ENCODE measurements at places on chromosomes 11 and 22.

DNA sequence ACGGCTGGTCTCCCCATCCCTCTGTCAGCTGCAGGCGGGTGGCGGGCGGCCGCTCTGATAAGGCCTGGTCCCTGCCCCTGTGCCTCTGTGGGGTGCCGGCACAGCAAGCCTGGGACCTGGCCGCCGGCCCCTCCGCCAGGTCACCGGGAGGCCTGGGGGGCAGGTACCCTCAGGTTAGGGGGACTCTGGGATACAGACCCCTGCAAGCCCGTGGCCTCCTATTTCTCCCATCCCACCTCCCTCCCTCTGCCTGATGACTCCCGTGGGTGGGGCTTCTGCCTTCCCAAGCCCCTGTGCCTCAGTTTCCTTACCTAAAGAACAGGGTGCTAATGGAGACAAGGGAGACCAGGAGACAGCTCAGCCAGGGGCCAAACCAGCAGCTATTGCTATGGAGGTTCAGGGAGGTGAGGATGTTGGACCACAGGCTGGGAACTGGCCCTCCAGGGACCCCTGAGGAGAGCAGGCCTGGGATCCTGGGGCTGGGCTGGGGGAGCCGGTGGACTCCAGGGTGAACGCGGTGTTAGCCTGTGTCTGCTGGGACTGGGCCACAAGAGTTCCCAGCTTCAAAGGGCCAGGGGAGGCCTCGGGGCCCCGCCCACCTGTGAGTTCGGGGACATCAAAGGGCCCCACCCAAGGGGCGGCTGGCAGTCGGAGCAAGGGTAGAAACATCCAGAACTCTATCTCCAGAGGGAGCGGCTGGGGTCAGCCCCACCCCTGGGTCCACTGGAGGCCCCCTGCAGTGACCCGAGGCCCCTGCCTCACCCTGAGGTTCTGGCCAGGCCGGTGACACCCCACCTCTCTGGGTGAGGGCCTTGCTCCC is 32.0 kb upstream of the TH start:
- no peak for DNase-seq

GRCh38 chr11:1100417-1101245 is 26.0 kb downstream of the MUC2 start:
- DNase-seq: no peak

DNA sequence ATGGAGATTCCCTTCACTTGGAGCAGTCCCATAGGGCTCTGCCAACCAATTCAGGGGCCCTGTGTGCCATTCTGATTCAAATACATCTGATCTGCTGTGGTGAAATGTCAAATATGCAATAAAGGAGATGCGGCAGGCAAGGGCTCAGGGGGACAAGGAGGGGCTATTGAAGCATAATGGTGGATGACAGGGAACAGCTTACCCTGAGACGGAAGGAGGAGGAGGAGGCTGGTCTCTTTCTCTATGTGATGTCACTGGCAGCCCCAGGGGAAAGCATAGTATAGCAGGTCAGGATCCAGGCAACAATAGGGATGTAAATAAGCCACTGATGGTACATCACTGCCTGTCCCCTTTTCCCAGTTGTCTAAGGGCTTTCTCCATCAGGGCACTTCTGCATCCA is 350.9 kb upstream of the SYN3 start:
- DNase-seq: no peak

GRCh38 chr22:49305214-49305965 is 522.3 kb downstream of the BRD1 start:
- DNase-seq: peak; percentile 9

GRCh38 chr11:16155448-16155847 is 200.9 kb downstream of the SOX6 start:
- no peak for DNase-seq

GRCh38 chr11:107679255-107680024 is 32.4 kb downstream of the SLN start:
- no peak for DNase-seq

DNA sequence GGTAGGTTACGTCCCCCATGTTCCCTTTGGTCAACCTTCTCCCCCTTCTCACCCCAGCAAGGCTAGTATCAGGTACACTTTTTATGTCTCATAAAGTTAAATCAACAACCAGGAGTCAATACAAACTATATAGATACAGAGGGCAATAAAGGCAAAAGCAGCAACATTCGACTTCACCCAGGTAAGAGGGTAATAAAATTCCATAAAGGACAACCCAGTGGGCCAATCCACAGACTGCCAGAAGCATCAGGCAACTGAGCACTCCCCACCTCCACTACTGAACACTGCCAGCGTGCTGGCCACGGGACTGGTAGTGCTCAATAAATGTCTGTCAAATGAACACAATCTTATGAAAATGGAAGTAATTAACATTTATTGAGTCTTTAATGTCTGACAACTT is 5.1 kb upstream of the MS4A18 start:
- DNase-seq: no peak

- DNase-seq: no peak
These were observed 20.1 kb upstream of the CD44 start for GRCh38 chr11:35118906-35119305.

DNA sequence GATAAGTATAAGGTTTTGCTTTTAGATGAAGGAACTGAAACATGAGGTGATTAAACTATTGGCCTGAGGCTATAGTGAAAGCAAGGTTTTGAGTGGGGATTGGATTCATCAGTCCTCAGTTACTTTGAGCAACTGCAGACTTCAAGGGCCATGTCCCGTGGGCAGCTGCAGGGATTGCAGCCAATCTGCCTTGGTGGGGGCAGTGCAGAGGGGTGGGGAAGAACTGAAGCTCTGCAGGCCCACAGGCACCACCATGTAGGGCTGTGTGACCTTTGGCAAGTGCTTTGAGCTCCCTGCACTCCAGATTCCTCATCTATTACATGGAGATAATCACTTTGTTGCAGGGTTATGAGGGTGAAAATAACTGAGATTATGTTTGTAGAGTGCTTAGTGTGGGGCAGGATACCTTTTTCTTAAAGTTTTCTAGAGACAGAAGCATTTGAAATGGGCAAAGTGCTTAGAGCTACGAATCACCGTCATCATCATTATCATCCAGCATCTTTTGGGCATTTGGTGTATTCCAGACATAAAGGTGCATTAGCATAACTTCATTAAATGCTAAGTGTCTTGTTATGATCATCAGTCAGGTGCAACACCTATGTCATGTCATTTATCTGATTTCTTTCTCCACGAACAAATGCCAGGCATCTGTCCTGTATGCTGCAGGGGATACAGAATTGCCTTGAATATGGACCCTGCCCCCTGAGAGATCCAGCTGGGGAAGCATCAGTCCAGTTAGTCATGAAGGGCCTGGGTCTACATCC is 72.1 kb upstream of the TENM4 start:
- no peak for DNase-seq

DNA sequence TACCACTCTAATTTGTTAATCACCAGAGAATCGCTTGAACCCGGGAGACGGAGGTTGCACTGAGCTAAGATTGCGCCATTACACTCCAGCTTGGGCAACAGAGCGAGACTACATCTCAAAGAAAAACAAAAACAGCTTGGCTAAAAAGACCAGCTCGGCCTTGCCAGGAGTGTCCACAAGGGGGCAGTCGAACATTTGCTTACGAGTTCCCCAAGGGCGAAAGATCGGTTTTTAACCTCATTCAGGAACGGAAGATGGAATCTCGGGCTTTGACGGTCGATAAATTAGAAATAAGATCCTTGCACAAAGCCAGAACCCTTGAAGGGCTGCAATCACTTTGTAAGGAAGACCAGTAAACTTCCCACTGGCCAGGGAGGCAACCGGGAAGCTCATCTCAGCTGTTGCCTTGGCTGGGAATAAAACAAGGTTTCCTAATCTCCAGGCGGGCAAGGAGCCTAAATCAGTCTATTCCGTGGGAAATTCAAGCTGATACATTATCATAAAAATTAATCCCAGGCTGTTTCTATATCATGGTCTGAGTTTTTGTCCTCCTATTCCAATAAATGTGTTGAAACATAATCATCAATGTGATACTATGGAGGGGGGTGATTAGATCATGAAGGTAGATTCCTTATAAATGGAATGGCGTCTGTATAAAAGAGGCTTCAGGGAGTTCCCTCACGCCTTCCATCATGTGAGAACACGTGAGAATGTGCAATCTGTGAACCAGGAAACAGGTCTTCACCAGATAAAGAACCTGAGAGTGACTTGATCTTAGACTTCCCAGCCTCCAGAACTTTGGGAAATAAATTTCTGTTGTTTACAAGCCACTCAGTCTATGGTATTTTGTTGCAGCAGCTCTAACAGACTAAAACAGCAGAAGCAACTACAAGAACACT is 14.9 kb upstream of the SLC29A2 start:
- peak; percentile 79 for DNase-seq

DNA sequence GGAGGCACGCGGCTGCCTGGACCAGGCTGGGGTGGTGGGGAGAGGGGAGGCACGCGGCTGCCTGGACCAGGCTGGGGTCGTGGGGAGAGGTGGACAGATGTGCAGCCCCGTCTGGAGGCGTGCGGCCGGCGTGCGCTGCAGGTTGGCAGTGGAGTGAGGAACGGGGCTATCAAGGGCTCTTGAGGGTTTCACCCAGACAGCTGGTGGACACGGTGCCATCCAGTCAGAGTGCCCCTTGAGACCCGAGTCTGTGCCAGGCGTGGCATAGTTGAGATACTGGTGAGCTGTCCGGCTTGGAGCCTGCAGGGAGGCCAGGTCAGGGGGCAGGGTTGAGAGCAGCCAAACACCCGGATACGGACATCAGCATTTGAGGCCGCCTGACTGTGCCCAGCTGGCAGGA is 1.5 kb upstream of the GRAMD4 start:
- DNase-seq: no peak

DNA sequence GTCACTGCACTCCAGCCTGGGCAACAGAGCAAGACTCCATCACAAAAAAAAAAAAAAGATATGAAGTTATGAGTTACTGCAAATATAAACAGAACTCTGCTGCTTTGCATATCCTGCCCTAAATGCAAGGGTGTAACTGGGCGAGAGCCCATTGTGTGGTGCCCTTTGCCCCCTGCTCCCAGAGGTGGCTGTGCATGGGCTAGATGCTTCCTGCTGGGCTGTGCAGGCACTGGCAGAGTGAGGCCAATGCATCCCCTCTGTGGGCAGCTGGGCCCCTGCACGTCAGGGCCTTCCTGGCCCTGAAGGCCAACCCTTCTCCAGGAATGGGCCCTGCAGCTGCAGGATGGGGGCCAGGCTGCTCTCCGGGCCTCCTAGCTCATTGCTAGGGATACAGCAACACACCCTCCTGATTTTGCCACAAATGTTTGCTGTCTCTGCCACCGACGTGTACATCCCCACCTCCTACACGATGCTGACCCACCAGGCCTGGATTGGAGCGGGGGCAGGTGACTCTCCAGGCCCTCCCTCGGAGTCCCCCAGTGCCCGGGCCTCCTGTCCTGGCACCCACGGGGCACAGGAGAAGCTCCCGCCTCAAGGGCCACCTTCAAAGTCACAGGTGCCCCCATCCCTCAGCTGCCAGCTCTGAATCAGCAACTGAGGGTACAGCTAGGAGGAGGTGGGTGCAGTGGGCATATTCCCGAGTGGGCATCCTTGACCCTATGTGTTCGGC is 40.7 kb upstream of the COMT start:
- DNase-seq: no peak

GRCh38 chr11:82003671-82004515 is 729.8 kb downstream of the FAM181B start:
- peak; percentile 81 for DNase-seq

DNA sequence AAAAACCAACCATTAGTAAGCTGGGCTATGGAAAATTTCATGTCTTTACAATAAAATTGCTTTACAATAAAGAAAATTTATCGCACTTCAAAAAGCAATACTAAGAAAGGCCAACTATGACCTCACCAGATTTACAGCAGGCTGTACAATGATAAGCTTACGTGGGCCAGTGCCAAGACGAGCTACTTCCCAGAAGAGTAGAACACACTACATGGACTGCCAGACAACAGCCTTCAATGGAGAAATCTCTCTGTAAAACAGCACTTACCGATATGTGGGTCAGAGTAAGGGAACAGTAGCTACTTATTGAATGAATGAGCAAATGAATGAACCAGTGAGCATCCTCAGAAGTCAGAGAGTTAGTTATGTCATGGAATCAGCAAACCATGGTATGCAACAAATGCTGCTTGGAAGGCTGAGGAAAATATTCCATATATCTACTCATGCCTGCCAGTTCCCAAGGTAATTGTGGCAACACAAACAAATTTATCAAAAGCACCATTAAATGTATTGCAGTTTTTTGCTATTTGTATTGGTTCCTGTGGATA is 74.4 kb downstream of the SLC36A4 start:
- DNase-seq: peak; percentile 22

GRCh38 chr22:28314959-28315358 is 364.7 kb downstream of the TTC28 start:
- DNase-seq: no peak

DNA sequence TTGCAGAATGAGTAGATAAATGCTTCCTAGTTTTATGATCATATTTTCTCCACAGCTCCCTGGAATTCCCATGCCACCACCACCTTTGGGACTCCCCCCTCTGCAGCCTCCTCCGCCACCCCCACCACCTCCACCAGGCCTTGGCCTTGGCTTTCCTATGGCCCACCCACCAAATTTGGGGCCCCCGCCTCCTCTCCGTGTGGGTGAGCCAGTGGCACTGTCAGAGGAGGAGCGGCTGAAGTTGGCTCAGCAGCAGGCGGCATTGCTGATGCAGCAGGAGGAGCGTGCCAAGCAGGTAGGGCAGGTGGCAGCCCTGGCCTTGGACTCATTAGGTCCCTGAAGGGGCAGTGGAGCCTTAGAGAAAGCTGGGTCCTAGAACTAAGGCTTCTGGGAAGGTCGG is 2.9 kb downstream of the SF3B2 start:
- DNase-seq: no peak

DNA sequence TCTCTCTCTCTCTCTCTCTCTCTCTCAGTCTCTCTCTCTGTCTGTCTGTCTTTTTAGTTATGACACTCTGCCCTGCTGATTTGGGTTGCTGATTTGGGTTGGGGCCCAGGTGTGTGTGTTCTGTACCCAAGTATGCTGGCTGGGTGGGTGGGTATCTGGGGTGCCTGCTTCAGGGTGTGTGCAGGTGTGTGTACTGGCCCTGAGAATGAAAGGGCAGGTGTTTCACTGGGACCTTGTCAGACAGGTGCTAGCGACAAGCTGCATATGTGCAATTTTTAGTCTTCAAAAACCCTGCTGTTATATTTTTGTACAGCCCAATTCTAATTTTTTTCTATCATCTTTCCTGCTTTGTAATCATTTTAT is 943 bp downstream of the CSF2RB start:
- DNase-seq: no peak

DNA sequence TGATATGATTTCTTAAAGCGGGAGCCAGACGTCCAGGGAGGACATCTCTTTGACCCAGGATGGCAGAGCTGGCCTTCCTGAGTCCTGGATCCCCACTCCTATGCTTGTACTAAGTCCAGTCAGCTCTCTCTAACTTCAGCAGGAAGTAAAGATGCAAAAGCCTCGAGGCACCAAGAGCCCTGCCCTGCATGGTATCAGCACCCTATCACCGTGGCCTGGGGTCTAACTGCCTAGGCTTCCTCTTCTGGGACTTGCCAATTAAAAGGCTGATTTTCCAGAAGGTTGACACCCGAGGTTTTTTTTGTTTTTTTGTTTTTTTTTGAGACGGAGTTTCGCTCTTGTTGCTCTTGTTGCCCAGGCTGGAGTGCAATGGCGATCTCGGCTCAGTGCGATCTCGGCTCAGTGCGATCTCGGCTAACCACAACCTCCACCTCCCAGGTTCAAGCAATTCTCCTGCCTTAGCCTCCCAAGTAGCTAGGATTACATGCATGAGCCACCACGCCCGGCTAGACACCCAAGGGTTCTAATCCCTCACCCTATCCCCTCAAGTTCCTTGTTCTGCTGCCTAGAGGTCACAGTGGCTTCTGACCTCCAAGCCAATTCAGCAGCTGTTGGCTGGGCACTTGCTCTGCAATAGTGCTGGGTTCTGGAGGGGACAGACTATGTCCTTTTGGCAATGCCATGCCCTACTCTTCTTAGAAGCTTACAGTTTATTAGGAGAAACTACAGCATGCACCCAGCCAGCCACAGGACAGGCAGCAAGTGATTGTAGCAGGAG is 50.6 kb upstream of the FTH1 start:
- DNase-seq: no peak
